ENCODE measurements at places on chromosomes 7 and 10. TPM values are rescaled to one million over a fixed set of nuclear protein-coding genes. Genes with fewer than 3 reads are reported as not detected.

LFNG gene
- 21.0 TPM for total RNA-seq

CNTNAP2 gene
- 7.6 TPM for total RNA-seq

CTNNA3 gene
- total RNA-seq: not detected

TMEM140 gene
- 13.8 TPM for total RNA-seq

IDI2 gene
- not detected for total RNA-seq

All from osteoblast (primary cell).